ENCODE measurements at places on chromosomes 11 and 22. TPM values are rescaled to one million over a fixed set of nuclear protein-coding genes. Genes with fewer than 3 reads are reported as not detected.

- DNase-seq = no peak
These were observed 243.3 kb upstream of the B3GAT1 start for GRCh38 chr11:134655189-134655989.

- DNase-seq = no peak
These were observed 732.1 kb downstream of the NELL1 start for GRCh38 chr11:21401496-21401895.

GRCh38 chr11:129267716-129268115, 75.6 kb upstream of the ARHGAP32 start:
- DNase-seq = no peak

DNA sequence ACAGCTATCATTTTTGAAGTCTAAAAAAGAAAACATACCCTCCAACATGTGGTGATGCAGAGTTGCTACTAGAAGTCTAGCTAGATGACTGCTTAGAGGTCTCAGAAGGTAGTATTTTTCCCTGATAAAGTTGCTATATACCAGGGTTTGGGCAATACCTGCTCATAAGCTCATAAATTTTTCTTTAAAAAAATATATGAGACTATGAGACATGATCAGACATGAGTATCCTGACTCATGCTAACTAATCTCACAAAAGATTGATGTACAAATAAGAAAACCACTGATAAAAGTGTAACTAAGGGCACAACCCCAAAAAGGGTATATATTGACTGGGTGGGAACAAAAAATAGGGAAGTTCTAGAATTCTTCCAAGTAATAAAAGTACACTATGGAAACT, 740.9 kb downstream of the METTL15 start:
- no peak for DNase-seq

The TRIM49 gene
- not detected for total RNA-seq

The PIH1D2 gene
- total RNA-seq = 1.2 TPM

The PANX3 gene
- not detected for total RNA-seq

DNA sequence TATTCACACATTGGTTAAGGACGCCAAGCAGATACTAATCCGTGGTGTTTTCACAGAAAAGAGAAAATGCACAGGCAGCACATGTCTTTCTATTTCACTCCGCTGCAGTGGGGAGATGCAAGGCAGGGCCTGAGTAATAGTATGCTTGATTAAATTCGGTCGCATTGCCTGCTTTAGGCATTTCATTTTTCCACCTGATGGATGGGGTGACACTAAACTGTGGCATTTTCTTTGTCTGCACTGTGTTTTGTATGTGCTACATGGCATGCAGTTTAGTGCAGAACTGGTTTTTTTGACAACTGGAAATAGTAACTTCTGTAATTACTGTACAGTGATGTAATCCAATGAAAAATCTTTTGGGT, 94.9 kb downstream of the SLC17A6 start:
- no peak for DNase-seq

DNA sequence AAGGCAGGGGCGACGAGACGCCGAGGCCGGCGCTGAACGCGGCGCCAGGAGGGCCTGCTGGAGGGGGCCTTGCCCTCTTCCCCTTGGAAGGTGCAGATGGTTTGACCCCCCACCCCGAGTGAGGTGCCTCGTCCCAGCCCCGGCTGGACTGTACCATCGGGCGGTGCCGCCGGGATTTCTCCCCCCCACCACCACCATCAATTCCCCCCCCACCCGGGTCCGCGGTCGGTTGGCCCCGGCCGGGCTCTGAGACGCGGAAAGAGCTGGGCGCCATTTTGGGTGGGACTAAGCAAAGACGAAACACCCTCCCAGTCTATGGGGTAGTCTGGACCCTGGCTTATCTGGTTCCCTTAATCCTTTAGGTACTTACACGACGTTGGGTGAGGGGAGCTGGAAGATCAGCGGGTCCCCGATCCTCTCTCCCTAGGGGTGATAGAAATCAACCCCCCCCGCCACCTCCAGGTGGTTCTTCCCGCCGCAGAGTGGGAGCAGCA, at the start of gene PRDM10:
Gene PRDM10 (minus strand): TSS at position 484 of the 494 bp plus-strand sequence. CDS start 41,871 bp downstream, outside the sequence.
- peak; percentile 95 for DNase-seq

The OR8D4 gene
- not detected for total RNA-seq

DNA sequence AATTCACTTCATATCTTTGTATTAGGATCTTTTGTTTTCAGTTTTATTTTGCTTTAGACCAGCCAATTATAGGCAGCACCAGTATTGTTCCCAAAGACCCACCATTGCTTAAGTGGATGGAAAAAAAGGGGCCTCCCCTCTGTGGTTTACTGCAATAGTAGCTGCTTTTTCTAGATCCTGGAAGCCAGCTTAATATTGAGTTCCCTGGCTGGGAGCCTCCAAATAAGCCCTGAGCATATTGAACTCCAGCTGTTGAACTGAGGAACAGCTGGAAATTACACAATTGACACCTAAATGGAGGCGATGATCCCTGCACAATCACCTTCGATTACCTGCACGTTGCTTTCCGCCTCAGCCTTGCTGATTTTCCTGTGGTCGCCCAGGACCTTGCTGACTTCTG, 576.0 kb downstream of the SOX6 start:
- DNase-seq = no peak

- DNase-seq = no peak
These were observed 6.5 kb downstream of the MTMR2 start for GRCh38 chr11:95917193-95918036.

DNA sequence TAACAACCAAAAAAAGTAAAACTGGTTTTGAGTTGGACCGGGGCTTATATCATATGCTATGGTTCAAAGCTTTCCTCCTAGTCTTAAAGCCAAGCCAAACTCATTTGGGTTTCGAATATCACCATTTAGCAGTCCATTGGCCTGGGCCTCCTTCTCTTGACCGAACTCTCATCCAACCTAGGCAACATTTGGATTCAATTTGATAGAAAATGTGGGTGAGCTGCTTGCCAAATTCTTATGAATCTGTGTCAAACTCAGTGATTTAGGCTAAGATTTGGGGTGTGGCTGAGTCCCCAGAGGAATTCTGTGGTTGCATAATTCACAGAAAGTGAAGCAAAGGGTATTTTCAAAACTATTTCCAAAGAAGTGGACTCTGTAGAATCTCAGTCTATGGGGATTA, 83.7 kb downstream of the BLID start:
- no peak for DNase-seq

DNA sequence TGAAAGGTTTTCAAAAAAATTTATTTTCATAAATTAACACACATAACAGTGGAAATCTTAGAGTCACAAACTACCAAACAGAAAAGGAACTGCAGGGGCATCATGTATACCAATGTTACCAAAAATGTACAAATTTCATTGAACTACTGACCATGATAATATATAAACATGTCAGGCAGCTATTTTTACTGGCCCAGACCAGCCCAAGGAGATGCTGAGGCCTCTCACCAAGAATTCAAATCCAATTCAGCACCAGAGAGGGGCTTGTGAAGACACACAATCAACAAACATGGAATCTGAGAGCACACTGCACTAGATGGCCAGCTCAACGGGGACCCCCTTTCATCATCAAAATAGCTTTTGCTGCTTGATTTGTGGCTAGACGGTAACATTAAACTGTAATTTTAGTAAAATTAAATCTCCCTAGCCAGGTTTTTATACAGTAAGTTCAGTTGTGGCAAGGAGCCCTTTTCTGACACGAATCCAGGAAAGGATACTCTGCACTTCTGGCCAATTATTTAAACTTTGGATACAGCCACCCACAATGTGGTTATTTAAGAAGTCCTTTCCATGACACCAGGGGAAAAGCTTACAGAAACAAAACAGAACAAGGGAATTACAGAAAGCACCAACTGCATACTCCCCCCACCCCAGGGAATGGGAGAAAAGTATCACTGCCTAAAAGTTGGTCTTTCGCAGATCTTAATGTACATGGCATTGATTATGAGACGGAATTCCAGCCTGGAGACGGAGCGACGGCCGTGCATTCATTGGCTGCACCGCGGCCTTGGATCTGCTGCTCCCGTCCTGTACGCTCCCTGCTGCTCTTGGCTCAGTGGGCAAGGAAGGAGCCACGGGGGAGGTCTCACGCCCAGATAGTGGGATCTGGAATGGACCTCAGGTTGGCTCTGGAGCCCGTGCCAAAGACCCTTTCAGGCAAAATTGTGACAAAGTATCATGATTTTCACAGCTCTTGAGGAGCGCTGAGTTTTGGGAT, 19.6 kb upstream of the PISD start:
- DNase-seq = no peak

The SPTBN2 gene
- 0.95 TPM for total RNA-seq

- no peak for DNase-seq
These were observed 40.3 kb upstream of the SMCO4 start for GRCh38 chr11:93583490-93583889.

DNA sequence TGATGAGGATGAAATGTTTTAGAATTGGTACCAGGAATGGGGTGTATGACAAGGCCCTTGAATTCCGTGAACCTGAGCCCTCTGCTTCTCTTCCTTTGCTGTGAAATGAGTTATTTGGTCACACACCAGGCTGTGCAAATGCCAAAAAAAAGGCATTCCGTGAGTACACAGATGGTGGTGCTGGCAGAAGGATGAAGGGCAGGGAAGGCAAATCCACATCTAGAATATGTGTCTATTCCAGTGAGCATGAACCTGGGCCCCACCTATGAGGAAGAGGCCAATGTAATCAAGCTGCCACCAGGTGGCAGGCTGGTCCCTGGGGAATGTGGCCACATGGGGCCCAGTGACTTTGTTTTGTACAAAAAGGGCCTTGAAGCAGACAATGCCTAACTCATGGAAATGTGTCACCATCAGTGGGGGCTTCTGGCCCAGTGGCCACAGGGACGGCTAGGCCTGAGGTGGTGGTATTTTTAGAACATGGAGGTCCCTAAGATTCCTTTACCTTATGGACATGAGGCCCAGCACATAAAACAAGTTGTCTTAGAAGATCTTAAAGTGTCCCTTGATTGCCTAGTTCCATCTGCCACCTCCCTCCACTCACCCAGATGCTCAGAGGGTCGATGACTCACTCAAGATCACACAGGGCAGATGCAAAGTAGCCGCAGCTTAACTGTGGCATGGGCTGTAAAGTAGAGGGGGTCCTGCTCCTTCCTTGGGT, 3.9 kb upstream of the RNF215 start:
- DNase-seq = no peak

The OR52E8 gene
- not detected for total RNA-seq

The ADAMTS8 gene
- 0.57 TPM for total RNA-seq

DNA sequence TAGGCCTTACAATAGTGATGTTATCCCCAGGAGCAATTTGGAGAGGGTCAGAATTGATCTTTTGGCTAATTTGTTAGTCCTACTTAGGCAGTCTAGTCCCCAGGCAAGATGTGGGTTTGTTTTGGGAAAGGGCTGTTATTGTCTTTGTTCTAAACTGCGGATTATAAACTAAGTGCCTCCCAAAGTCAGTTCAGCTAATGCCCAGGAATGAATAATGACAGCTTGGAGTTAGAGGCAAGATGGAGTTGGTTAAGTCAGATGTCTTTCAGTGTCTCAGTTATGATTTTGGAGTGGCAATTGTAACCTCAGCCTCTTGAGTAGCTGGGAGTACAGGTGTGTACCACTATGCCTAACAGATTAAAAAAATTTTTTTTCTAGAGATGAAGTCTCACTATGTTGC, 7.3 kb upstream of the CLNS1A start:
- no peak for DNase-seq

DNA sequence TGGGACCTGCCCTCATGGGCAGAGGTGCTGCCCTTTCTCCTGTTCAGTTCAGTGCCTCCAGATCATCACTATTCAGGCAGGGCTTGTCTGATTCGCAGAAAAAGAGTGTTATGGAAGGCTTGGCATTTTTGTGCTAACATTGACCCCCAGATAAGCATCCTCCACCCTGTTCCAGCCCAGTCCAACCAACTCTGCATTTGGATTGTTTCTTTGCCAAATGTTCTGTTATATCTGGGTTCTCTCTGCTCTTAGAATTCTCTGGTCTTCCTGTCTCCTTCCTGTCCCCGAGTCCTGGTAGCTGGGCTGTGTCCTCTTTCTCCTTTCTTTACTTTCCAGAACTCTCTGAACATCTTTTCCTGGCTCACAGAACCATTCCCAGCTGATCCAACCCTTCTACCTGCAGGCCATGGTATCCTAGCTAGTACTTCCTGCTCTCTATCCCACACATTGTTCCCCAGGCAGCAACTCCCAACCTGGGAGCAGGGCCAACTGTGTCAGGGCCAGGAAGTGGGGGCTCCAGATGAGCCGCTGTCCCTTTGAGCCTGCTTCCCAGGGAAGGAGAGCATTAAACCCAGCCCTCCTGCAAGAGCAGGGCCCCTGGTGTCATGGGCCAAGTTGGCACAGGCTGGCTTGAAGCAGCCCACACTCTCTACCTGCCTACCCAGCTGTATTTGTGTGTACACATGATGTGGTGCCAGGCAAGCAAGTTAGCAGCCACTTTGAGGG, 280.7 kb upstream of the CADM1 start:
- no peak for DNase-seq

DNA sequence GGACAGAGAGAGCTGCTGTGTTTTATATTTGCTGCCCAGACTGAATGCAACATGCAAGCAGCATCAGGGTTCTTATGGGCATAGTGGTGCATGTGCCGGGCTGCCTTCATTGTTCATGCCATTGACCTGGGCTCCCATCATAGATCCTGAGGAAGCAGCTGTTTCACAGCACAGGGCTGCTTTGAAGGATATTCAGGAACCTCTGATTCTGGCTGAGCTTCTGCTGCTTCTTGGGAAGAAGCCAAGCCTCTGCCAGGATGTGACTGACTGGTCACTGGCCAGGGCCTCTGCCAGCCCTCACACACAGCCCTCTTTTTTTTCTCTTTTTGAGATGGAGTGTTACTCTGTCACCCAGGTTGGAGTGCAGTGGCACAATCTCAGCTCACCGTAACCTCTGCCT, 43.3 kb downstream of the CYB5R2 start:
- no peak for DNase-seq

The SF1 gene
- total RNA-seq = 172 TPM

- DNase-seq = peak; percentile 33
These were observed 27.0 kb downstream of the MYO7A start for GRCh38 chr11:77155082-77155475.

DNA sequence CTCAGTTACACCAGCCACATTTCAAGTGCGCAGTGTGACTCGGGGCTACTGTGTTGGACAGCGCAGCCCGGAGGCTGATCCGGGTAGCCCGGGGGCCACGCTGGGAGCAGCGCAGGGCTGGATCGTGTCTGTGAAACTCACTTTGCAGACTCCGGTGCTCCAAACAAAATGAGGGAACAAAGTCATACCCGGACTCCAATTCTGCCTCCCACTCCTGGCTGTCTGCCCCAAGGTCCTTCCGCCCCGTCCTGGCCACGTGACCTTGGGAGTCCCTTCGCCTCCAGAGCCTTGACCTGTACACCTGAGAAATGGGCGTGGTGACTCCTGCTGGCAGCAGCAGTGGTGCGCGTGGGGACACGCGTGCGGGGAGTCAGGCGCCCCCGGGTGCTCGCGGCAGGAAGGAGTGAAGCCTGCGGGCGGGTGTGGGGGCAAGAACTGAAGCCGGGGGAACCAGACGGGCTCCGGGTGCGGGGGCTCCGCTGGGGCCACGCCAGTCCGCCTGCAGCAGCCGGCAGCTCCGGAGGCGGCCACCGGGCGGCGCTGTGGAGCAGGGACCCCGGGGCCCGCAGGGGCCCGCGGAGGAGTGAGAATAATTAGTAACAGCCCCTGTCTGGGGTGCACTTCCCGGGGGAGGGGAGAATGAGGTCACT, 42.4 kb downstream of the KCNJ4 start:
- DNase-seq = no peak
